ENCODE measurements at places on chromosomes 2 and 18.

DNA sequence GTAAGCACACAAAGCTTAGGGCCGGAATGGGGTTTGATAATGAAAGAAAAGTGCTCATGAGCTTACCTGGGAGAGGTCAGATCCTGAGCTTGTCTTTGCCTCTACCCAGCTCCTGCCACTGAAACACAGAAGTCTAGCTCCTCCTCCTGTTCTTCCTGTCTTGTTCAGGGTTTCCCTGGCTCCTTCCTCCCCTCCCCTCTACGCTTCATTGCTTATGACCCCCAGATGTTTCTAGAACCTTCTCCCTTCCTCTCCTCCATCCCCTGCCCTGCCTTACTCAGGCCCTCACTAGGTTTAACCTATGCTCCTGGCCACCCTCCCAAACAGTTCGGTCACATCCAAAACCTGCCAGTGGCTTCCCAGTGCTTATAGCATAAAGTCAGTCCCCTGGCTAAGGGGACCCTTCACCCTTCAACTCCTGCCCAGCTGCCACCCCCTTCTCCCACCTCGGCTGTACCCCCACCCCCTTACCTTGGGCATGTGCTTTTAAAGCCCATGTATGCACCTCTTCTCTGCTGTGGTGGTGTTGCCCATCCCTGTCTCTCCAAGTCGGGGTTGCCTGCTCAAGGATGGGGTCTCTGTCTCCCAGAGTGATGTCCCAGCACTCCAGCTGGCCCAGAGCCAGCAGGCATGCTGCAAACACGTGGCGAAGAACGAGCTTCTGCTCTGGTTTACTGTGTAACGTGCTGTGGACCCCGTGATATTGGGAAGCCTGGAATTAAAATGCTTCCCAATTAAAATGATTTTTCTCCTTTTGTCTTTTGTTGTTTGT lies 233.6 kb downstream of the TPGS2 start:
- DNase-seq, result no peak

- no peak for DNase-seq
Measured at GRCh38 chr2:148721520-148721931, 77.0 kb downstream of the EPC2 start.

GRCh38 chr2:104289651-104290565 lies 564.0 kb upstream of the POU3F3 start:
- DNase-seq, result no peak

- no peak for DNase-seq
Measured at GRCh38 chr2:236404346-236404745, 140.1 kb upstream of the ASB18 start.

DNA sequence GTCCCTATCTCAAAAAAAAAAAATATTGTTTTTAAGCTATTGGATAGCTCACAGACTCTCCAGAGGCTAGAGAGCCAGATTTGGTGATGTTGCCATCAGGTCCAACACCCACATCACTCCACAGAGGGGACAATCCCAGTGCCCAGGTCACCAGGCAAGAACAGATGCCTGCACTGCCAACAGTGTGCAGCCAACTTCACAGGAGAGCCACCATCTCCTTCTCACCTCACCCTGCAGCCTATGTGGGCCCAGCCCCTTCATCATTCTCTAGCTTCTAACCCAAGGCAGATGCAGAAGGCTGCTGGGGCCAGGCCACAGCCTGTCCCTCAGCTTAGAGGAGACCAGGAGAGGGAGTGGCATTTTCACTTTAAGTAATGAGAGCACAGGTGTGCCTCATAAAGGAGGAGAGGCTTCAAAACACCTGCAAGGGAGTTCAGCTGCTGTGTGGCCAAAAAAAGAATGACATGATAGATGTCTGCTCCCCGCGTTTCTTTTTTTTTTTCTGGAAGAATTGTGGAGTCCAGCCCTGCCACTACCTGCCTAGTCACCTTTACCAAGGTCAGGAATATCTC lies 98.0 kb upstream of the ZSWIM2 start:
- no peak for DNase-seq

DNA sequence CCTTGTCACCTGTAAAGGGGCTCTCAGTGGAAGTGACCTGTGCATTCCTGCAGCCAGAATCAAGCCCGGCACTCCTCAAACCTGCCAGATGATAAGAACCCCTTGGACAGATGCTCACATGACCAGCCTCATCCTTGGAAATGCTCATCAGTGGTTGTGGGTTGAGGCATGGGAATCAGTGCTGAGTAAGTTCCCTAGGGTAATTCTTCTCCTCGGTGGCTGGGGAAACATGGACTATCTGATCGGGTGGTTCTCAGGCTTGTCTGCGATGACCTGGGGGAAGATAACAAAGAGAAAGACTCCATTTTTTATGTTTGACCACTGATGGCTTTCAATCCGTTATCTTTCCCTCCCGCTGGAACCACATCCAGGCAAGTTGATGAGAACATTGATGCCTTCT lies 84.0 kb downstream of the SPP2 start:
- no peak for DNase-seq

- DNase-seq, result peak; percentile 86
Measured at GRCh38 chr2:233480490-233481202, 85.9 kb downstream of the USP40 start.

- DNase-seq, result no peak
Measured at GRCh38 chr2:38727661-38728060, 23.5 kb downstream of the SRSF7 start.

DNA sequence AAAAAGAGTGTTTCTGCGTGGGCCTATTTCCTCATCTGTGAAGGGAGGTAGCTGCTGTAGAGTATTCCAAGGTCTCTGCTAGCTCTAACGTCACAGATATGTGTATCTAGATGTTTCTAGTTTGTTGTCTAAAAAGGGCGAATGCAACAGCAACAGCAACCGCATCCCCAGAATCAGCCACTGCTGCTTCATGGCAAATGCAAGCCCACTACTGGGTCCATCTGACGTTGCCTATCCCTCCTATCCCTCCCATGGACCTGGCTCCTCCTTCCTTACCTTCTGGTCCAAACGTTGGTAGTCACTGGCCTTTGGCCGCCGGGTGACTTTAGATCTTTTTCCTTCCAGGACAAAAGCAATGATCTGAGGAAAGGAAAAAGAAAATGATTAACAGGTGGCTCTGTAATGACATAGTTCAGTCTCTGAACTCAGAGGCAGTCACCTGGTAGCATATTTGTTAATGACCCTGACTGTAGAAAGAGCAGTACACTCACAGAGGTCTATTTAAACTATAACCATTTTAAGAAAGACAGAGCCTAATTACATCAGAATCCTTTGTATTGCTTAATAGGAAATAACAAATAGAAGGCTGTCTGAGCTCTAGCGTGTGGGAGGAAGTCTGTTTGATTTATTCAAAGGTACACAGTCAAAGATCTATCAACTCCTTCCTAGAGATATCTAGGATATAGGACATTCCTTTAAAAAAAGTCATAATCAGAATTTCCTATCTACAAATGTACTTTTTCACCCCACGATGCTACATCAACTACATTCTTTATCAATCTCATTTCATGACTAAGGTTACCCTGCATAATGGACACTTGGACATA lies 2.9 kb downstream of the TGOLN2 start:
- no peak for DNase-seq
